Mesenteric fat pad (tissue), 1 donor: ENCODE measurements at places on chromosomes 1 and 21.

- DNase-seq: no peak
Observed at GRCh38 chr1:214603819-214604252, 841 bp downstream of the CENPF start.

DNA sequence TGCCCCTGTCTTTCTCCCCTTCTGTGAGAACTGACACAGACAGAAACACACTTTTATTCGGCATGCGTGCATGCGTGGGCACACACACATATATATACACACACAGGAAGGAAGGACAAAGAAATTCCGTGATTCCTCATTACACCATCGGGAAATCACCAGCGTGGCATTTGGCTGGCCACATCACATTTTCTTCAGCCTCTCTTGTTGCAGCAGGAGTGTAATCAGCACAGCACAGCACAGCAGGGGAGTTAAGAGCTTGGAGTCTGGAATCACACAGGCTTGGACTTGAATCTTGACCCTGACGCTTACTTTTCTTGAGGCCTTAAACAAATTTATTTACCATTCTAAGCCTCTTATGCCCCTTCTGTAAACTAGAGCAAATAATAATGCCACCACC lies 45.3 kb upstream of the EPHA8 start:
- no peak for DNase-seq

GRCh38 chr1:42922687-42923366 lies 35.8 kb downstream of the SLC2A1 start:
- DNase-seq: no peak

DNA sequence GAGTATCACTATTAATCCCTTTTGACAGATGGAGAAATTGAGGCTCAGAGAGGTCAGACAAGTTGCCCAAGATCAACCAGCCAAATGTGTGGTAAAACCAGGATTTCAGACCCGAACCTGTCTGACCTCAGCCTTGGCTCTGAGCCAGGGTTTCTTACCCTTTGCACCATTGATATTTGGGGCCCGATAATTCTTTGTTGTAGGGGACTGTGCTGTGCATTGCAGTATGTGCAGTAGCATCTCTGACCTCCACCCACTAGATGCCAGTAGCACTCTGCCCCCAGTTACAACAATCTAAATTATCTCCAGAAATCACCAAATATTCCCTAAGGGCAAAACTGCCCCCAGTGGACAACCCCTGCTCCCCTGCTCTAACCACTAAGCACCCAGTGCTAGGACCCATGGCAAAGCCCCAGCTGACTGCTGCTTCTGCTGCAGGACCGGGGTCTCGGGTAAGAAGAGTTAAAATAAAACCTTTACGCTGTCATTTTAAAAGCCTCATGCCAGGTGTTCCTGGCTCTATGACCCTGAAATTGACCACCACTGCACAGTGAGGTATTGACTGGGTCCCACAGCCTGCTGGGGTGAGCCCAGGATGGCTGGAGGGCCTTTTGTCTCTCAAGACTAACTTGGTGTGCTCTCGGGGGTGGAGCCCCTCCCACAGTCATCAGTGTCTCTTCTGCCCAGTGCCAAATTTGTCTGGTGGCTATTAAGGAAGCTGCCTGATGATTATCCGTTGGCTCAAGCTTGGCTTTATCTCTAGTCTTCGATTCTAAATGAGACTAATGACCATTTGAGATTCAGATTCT lies 5.6 kb upstream of the MAN1C1 start:
- no peak for DNase-seq

DNA sequence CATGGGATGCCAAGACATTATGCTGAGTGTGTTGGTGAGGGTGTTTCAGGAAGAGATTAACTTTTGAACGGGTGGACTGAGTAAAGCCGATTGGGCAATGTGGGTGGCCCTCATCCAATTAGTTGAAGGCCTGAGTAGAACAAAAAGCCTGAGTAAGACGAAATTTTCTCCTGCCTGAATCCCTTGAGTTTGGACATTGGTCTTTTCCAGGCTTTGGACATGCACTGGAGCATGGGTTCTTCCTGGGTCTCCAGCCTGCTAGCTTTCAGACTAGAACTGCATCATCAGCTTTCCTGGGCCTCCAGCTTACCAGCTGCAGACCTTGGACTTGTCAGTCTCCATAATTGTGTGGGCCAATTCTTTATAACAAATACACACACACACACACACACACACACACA lies 63.6 kb downstream of the NIBAN1 start:
- DNase-seq: no peak

- DNase-seq: no peak
Observed at GRCh38 chr1:185151215-185151614, 5.5 kb downstream of the TRMT1L start.

DNA sequence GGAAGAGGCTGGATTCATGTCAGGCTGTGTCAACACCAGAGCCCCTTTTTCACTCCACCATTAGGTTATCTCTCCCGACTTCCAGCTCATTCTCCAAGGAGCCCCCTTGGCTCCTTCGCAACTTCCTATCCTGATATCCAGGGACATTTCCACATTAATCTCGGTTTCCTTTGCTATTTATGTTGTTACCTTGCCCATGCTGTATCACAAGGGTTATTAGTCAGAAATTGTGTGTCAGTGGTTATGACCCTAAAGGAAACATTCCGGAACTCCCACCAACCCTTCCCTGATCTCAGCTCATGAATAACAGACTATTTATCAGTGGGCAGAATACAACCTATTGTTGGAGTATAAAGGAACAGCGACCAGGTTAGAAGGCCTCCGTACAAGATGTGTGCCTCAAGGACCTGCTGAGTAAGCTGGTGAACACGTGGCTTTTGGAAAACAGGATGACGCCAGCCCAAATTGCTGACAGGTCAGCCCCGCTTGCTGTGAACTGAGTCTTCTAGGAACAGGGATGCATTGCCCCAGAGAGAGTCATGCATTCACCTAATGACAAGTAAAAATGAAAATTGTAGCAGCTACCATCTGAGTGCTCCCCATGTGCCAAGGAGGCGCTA lies 121.5 kb downstream of the PLPP3 start:
- no peak for DNase-seq

DNA sequence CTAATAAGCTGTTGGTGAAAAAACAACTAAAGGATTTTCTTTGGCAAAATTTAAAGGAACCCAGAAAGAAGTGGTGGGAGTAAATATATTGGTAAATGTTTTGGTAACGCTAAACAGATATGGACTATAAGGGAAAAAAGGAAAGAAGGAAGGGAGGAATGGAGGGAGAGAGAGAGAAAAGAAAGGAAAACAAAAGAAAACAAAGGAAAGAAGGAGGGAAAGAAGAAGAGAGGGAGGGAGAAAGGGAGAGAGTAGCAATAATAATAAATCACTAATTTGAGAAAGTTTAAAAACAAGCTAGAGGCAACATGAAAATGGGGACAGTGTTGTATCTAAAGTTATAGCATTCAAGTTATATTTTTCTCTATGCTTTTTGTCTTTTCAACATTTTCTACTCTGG lies 43.6 kb upstream of the RCOR3 start:
- DNase-seq: no peak

- no peak for DNase-seq
Observed at GRCh38 chr1:209617047-209617673, 33.6 kb downstream of the CAMK1G start.

DNA sequence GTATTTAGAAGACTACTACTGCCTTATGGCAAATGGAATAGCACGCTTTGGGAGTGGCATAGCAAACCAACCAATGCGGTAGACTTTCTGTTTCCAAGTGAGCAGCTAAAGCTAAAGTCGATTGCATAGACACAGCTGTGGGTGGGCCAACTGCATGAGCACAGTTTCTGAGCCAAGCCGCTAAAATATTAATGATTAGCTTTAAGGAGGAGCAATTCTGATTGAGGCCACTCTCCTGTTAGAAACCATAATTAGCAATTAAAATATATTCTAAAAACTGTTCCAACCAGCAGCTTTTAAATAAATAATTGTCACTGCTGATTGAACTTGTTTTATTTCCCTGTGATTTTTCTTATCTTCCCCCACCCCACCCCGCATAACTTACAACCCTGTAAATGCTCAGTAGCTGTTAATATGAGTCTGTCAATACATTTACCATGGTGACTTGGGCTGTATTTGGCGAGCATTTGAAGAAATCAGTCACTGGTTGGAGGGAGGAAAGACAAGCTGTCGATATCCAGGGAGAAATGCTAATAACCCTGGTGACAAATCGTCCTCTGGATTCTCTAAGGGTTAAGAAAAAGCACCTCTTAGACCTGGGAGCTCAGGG lies 32.2 kb downstream of the RNF220 start:
- DNase-seq: no peak

DNA sequence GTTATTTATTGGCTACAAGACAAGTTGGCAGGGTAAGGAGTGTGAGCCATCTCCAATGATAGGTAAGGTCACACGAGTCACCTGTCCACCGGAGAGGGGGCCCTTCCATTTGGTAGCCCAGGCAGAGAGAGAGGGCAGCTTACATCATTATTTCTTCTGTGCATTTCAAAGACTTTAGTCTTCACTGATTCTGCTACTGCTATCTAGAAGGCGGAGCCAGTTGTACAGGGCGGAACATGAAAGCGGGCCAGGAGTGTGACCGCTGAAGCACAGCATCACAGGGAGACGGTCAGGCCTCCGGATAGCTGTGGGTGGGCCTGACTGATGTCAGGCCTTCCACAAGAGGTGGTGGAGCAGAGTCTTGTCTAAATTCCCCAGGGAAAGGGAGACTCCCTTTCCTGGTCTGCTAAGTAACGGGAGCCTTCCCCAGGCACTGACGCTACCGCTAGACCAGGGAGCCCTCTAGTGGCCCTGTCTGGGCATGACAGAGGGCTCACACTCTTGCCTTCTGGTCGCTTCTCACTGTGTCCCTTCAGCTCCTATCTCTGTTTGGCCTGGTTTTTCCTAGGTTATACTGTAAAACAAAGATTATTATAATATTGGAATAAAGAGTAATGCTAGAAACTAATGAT lies 36.7 kb downstream of the ZNF695 start:
- DNase-seq: no peak

- no peak for DNase-seq
Observed at GRCh38 chr1:70314706-70315304, 39.7 kb downstream of the ANKRD13C start.

- no peak for DNase-seq
Observed at GRCh38 chr1:201326710-201327109, 43.4 kb downstream of the PKP1 start.

DNA sequence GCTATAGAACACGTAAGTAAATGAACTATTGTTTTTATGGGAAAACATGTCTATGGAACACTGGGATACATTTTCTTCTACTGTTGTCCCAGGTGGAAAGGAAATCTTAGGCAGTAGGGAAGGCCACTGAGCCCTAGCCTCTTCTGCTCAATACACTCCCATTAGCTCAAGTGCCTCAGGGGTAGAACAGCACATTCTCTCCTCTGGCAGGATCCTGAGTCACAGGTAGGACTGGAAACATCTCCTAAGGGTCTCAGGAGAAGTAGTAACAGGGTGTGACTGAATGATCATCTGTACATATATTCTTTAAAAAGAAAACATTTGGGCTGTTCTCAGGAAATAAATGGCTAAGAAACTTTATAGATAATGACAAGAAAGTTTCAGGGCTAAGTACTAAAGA lies 175.6 kb upstream of the ESRRG start:
- DNase-seq: no peak

DNA sequence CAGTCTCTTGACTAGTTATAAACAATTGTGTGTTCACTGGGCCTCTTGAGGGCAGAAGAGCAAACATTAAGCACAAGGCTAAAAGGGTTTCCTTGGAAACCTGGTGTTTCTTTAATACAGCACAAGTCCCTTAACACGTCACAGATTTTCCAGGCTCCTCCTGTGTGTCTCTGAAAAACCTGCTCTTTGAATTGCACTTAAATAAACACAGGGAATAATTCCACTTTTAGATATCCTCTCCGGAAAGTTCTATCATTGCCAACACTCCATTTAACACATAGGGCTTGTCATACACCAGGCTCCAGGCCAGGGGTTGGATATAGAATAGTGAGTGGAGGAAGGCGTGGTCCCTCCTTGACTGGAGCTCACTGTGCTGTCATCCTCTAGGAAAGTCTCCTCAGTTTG lies 442.6 kb downstream of the DSCAM start:
- DNase-seq: no peak

DNA sequence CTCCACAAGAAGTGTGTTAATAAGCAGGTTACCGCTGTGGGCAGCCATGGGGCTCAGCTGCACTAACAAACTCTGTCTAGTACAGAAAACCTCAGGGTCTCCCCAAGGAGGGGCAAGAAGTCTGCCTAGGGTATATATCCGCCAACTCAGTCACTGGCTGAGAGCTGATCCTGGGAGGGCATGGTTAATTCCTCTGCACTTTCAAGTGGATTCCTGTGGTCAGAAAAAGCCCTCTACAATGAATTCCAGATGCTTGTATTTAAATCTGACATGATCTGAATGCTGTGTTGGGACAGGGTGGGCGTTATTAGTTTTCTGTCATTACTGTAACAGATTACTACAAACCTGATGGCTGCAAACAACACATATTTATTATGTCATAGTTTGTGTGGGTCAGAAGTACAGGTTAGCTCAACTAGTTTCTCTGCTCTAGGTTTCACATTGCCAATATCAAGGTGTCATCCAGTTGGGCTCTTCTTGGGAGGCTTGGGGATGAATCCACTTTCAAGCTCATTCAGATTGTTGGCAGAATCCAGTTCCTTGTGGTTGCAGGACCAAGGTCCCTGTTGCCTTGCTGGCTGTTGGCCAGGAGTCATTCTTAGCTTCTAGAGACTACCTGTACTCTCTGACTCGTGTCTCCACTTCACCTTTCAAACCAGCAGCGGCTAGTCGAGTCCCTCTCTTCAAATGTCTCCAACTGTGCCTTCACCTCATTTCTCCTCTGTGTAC lies 8.0 kb upstream of the SELE start:
- no peak for DNase-seq

GRCh38 chr1:174480324-174480723 lies 32.6 kb downstream of the GPR52 start:
- no peak for DNase-seq

- no peak for DNase-seq
Observed at GRCh38 chr1:169699707-169700106, 11.7 kb downstream of the SELL start.

DNA sequence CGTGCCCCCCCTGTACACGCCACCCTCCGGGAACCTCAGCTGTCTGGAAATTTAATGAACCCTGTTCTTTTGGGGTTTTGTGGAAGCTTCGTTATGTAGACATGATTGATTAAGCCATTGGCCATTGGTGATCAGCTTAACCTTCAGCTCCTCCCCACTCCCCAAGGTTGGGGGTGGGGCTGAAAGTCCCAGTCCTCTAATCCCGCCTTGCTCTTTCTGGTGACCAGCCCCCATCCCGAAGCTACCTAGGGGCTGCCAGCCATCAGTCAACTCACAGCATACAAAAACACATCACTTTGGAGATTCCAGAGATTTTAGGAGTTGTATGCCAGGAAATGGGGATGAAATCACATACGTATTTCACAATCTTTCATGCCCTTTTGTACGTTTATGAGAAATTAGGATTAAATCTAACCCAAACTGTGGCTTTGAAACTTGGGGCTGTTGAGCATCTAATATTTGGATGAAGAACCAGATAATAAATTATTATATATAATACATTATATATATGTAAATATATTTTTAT lies 52.3 kb downstream of the BACE2 start:
- no peak for DNase-seq
